Left lung (tissue), 14 donors: ENCODE measurements at places on chromosomes 1 and 21. TPM values are rescaled to one million over a fixed set of nuclear protein-coding genes. Genes with fewer than 3 reads are reported as not detected.

MSH4 gene
- polyA plus RNA-seq, result 0.66 TPM

SUSD4 gene
- 22.8 TPM for polyA plus RNA-seq

GPR3 gene
- 1.7 TPM for polyA plus RNA-seq

IQGAP3 gene
- 14.2 TPM for polyA plus RNA-seq

CNN3 gene
- polyA plus RNA-seq, result 267 TPM

AMPD1 gene
- polyA plus RNA-seq, result not detected

C1orf141 gene
- polyA plus RNA-seq, result 1.5 TPM

SLC25A24 gene
- 72.6 TPM for polyA plus RNA-seq

CCDC27 gene
- 0.17 TPM for polyA plus RNA-seq

SCAMP3 gene
- polyA plus RNA-seq, result 62.2 TPM

PRKAA2 gene
- polyA plus RNA-seq, result 4.9 TPM

KRTAP12-2 gene
- not detected for polyA plus RNA-seq

ELF3 gene
- polyA plus RNA-seq, result 111 TPM

BRINP2 gene
- polyA plus RNA-seq, result 0.78 TPM

CASQ2 gene
- polyA plus RNA-seq, result 0.59 TPM

FMO5 gene
- polyA plus RNA-seq, result 11.8 TPM

ATF6 gene
- 27.6 TPM for polyA plus RNA-seq

RPS6KC1 gene
- polyA plus RNA-seq, result 25.2 TPM

CCDC30 gene
- 16.2 TPM for polyA plus RNA-seq

LAD1 gene
- 12.2 TPM for polyA plus RNA-seq

GLRX2 gene
- polyA plus RNA-seq, result 12.8 TPM

CADM3 gene
- polyA plus RNA-seq, result 1.6 TPM

LCE1B gene
- polyA plus RNA-seq, result not detected

KCNJ15 gene
- 68.4 TPM for polyA plus RNA-seq

METTL25B gene
- polyA plus RNA-seq, result 34.4 TPM

CD52 gene
- polyA plus RNA-seq, result 2.6 TPM

CDC20 gene
- polyA plus RNA-seq, result 30.3 TPM

TRIM67 gene
- 0.82 TPM for polyA plus RNA-seq

OR2M3 gene
- 0.07 TPM for polyA plus RNA-seq

ARHGEF16 gene
- polyA plus RNA-seq, result 11.1 TPM

ACTL8 gene
- polyA plus RNA-seq, result not detected

CFAP126 gene
- polyA plus RNA-seq, result 5.4 TPM

RAD54L gene
- polyA plus RNA-seq, result 16.5 TPM

GNAT2 gene
- polyA plus RNA-seq, result not detected

SYCP1 gene
- 0.32 TPM for polyA plus RNA-seq

RGS4 gene
- 1.6 TPM for polyA plus RNA-seq

MNDA gene
- 5.2 TPM for polyA plus RNA-seq

SGIP1 gene
- 10.2 TPM for polyA plus RNA-seq

DEPDC1 gene
- polyA plus RNA-seq, result 11.8 TPM

MPZ gene
- 2.5 TPM for polyA plus RNA-seq

SMCP gene
- not detected for polyA plus RNA-seq

CELA2B gene
- 0.98 TPM for polyA plus RNA-seq

NBPF19 gene
- 16.6 TPM for polyA plus RNA-seq

NECTIN4 gene
- 11.2 TPM for polyA plus RNA-seq
